ENCODE measurements at places on chromosomes 5 and 9.

DNA sequence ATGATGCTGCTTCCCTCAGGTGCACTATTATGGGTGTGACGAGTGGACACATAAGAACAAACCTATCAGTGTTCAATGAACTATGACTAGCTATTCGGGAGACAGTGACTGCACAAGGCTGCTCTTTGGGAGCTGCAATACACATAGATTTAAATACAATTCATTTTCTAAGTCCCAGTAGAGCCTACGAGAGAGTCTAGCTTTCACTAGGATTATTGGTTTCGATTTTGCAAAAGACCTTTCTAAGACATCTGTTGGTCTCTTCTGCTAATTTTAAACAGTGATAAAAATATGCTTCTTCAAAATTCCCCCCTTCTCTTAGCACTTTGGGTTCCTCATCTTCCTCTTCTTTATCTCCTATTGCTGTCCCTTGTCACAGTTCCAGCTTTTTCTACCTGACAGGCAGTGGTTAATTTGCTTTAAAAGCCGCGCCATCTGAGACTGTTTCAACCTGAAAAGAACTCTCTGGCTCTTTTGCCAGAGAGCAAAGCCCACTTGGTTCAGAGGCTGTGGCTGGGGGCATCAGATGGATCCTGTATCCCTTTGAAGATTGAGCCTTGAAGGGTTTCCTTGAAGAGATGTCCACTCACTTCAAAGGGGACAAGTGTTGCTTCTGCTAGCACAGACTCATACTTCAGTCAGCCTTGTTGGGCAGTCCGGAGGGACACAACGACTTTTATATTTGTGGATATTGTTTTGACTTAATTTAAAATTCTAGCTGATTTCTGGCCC is 241.5 kb downstream of the MAN2A1 start:
- DNase-seq, result no peak

GRCh38 chr5:156497804-156498208 is 170.8 kb downstream of the SGCD start:
- DNase-seq, result no peak

GRCh38 chr9:92191801-92192200 is 76.6 kb upstream of the SPTLC1 start:
- DNase-seq, result no peak

DNA sequence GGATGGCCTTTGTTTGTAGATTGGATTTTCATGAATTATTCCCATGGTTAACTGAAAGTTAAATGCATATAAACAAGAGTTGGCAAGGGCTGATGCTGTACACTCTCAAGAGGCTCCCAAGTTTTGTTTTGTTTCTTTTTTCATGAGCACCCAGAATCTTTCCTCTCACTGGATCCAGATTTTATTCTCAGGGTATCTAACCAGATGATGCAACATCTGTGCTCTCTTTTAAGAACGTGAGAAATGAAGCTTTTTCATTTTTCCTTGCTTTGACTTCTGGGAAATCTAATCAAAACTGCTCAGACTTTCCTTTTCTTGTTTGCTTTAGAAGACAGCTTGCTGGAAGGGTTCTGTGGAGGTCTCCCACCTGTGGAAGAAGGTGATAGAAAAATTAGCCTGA is 142.7 kb upstream of the SLC12A2 start:
- DNase-seq, result no peak

DNA sequence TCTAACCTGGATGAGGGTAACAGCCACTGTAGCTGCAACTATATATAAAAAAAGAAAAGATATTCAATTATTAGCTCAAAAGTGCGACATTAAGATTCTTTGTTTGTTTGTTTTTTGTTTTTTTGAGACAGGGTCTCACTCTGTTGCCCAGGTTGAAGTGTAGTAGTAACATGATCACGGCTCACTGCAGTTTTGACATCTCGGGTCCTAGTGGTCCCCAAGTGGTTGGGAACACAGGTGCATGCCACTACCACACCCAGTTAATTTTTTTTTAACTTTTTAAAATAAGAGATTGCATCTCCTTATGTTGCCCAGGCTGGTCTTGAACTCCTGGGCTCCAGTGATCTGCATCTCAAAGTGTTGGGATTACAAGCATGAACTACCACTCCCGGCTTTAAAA is 61.8 kb downstream of the MEF2C start:
- no peak for DNase-seq

- no peak for DNase-seq
Measured at GRCh38 chr5:107696080-107696479, 25.3 kb upstream of the EFNA5 start.

DNA sequence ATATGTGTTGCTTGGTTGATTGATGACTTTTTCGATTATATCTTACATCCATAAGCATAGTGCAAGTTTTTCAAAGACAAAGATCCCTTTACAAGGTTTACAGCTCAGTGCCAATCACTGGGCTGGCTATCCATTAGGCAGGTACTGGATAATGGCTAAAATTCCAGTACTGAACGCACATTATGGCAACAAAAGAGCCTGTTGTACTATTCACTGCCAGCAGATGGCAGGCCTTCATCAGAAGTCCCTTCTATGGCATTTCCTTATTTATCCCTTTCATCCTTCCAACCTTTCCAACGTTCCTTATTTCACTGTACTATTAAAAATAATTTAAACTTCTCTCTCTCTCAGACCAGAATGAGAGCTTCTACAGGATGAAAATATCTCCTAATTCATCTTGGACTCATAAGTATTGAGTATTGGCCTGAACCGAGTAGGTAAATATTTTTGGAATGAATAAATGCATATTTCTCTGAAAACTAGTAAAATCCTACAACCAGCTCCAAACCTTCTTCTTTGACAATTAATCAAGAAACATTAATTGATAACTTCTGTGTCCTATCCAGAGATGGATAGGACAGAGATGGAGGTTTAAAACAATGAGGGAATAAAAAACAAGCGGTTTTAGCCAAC is 6.7 kb upstream of the WNT8A start:
- peak; percentile 27 for DNase-seq

DNA sequence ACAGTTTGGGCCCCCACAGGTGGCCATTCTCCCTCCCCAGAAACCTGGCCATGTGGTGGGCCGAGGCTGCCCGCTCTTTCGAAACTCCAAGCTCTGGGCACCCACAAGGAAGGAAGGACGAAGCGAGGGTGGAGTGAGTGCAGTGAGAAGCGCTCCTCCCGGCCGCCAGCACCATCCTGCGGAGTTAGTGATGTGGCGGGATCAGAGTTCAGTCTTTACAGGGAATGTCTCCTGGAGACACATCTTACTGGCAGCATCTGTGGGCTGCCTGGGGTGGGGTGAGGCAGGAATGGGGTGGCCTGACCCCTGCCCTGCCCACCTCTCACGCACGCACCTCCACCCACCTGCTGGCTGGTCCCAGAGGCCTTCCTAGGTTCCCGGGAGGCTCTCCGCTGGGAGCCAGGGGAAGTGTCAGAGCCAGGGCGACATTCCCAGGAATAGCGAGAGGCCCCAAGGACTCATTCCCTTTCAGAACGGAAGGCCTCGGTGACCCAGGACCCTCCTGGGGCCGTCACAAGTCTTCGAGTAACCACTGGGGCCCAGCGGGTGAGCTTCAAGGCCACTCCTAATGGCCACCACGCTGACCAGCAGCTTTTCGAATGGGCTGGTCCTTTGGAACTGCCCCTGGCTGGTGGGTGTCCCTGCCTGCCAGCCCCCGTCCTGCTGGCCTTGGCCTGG is 5.5 kb upstream of the RNU6ATAC start:
- no peak for DNase-seq

DNA sequence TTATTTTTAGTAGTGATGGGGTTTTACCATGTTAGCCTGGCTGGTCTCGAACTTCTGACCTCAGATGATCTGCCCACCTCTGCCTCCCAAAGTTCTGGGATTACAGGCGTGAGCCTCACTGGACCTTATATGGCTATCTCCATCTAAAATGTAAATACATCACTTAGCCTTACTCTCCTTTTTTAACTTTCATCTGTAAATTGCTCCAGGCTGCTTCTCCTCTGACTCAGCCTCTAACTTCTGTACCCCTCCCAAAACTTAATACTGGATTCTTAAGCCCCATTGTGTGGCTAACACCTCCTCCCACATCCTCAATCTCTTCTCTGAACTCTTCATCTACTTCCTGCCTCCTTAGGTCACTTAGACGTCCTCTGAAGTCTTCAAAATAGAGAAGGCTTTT is 4.0 kb downstream of the SNX30 start:
- no peak for DNase-seq

DNA sequence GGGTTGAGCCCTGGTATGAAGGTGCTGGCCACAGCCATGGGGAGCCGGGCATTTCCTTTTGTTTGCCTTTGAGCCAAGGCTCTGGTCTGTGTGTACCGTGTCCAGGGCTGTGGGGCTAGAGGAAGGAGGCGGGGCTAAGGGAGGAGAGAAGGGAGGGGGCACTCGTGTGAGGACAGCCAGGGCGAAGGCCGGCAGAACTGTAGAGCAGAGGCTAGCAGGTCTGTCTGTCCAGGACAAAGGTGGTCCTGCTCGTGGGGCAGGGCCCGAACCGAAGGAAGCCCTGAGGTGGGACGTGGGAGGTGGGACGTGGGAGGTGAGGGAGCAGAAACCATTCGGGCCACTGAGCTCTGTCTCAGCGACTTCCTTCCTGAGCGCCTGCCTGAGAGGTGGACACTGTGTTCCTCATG is 41.3 kb upstream of the TESK1 start:
- no peak for DNase-seq

DNA sequence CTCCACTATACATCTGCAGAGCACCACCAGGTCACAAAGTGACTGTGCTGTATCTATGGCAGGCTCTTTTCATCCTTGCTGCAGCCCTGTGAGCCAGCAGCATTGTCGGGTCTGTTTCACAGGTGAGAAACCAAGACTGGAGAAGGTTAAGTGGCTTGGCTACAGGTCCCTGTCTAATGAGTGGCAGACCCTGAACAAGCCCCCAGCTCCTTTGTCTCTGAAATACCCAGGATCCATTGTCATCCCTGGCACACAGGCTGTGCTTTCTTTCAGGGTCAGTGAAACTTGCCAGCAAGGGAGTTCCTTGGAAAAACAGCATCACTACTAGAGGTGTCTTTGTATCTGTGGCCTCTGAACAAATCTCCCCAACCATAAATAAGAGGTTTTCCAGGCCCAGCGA is 27.6 kb upstream of the CXCL14 start:
- no peak for DNase-seq

- DNase-seq, result no peak
Measured at GRCh38 chr9:135547756-135548736, 2.1 kb downstream of the OBP2A start.

- DNase-seq, result no peak
Measured at GRCh38 chr5:100623719-100624118, 88.5 kb downstream of the FAM174A start.

DNA sequence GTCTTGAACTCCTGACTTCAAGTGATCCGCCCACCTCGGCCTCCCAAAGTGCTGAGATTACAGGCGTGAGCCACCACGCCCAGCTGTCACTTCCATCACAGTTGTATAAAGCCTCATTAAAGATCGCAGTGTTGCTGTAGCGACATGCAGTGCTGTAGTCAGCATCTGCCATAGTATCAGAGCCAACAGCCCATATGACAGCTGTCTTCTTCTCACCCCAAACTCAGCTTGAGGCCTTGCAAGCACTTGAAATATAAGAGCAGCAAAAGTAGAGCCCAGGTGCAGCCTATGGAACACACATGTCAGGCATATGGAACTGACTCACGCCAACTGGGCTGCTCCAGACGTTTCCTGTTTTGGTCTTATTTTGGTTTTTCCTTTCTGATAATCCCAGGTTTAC is 167.8 kb downstream of the TRIO start:
- DNase-seq, result no peak

DNA sequence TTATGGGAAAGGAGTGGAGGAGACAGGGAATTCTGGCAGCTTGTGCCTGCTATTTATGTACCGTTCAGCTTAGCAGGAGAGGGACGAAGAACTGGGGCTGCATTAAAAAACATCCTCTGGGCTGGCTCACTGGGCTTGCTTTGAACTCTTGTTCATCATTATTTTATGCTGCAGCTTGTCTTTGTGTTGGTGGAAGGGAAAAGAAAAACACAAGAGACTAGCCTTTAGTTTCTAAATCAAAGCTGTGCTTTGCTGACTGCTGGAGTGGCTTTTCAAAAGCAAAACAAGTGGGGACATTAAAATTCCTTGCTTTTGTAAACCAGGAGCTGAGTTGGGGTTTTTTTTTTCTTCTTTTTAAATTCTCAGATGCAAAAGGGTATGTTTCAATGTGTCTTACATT is 5.9 kb upstream of the RGMB start:
- no peak for DNase-seq

DNA sequence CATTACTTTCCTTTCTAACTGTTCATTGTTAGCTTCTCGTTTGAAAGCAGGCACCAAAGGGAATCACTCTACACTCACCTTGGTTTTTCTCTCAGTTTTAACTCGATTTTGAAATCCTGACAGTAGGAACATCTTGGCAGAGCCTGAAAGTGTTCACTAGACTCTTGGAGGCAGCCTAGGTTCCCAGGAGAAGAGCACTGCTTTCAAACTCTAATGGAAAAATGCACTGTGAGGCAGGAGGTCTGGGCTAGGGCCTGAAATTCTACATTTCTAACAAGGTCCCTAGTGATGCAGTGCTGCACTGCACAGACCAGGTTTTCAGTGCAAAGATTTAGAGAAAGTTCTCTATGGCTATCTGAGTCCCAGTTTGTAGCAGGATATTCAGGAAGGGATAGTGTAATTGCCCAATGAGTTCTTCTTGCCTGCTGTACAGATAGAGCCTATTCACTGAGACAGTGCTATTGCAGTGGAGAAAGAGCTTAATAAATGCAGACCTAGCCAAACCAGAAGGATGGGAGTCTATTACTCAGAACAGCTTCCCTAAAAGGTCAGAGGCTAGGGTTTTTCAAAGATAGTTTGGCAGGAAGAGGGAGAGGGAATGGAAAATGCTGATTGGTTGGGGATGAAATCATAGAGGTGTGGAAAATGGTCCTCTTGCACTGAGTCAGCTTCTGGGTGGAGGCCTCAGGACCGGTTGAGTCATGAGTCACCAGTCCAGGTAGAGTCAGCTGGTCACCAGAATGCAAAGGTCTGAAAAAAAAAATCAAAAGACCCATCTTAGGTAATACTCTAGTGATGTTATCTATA is 153.9 kb downstream of the GPBP1 start:
- no peak for DNase-seq

GRCh38 chr5:136202469-136203205 is 9.7 kb upstream of the SMIM32 start:
- DNase-seq, result no peak

GRCh38 chr5:133900534-133901270 is 67.7 kb downstream of the C5orf15 start:
- DNase-seq, result no peak

DNA sequence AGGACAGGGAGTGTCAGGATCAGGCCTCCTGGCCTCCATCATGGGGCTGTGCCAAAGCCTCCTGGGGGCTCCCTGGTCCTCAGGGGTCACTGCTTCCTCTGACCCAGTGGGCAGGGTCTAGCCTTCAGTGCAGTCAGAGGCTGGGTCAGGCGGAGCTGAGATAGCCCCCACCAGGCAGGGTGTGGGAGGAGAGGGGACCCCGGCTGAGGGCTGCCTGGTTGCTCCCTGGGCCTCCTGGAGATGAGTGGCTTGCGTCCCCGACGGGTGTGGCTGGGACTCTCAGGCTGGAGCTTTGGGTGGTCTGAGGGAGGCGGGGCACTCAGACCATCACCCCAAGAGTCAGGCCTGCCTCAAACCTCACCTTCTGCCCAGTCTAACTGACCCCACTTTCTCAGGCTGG is 21.7 kb downstream of the FAM163B start:
- DNase-seq, result no peak

GRCh38 chr5:98308231-98308630 is 465.2 kb upstream of the RGMB start:
- DNase-seq, result no peak

GRCh38 chr9:126612813-126613641 is 701 bp upstream of the LMX1B start:
- DNase-seq, result no peak

Data from CD4-positive, alpha-beta T cell treated with Interferon gamma for 1 hour (primary cell).